Natural killer cell treated with Interleukin-12 subunit alpha and Interleukin-12 subunit beta and Interleukin-15 and Interleukin-18, amount 100 ng/mL, for 72 hours (primary cell): ENCODE measurements at places on chromosomes 1 and 21.

DNA sequence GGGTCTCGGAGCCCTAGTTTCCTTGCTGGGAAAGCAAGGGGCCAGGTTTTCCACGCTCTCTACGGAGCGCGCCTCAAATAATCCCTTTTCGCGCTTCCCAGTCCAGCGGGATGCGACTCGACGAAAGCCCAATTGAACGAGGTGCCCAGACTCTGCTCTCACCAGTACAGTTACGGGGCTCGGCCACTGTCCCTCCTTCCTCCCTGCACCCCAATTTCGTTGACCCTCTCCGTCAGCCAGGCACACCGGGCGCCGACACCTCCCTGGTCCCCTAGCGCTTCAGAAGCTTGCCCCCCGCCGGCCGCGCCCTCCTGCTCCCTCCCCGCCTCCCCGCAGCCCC, 389 bp downstream of the SEMA6C start:
- DNase-seq, result no peak

DNA sequence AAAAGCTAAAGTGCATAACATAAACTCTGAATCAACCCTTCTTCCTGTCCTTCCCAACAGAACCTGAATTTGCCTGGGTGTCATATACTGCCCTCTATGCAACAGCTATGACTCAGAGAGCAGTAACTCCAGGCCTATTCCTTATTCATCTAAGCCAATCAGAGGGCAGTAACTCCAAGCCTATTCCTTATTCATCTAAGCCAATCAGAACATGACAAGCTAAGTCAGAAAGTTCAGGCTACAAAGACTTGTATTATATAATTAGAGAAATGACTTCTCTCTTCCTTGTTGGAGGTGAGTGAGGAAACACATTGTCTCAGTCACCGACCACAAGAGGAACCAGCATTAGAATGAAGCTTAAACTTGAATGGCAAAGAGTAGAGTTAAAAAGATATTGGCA, 26.2 kb upstream of the TADA1 start:
- DNase-seq, result no peak

- no peak for DNase-seq
These were observed 20.5 kb downstream of the RNF220 start for GRCh38 chr1:44425341-44426082.

DNA sequence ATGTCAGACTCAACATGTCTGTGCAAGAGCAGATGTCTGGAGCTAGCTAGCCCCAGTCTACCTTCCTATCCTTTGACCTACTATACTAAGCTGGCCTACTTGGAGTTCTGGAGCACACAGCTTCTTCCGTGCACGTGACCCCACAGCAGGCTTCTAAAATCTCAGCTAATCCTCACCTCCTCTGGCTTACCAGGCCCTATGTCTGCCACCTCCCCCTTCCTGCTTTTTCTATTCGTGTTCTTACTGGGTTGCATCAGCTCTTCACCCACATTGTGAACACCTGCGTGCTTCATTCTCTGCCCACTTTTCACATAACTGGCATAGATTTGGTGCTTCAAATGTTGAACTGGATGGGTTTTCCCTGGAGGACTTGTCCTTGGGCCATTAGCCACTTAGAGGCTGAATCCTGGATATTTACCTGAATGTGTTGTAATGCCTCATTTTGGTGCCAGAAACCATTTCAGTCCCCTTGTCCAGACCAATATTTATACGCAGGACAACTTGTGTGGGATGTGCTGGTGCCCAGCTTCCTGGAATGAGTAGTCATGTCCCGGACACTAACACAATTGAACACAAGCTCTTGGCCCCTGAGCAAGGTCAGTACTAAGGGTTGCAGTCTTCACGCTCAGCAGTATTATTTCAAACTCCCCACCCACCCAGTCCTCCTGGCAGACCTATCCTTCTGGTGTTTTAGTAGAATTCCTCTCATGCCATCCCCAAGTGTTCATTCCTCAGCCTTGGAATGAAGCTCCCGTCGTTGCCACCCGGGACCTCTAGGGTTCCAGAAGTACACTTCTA, 24.0 kb downstream of the TENT5C start:
- DNase-seq, result no peak

DNA sequence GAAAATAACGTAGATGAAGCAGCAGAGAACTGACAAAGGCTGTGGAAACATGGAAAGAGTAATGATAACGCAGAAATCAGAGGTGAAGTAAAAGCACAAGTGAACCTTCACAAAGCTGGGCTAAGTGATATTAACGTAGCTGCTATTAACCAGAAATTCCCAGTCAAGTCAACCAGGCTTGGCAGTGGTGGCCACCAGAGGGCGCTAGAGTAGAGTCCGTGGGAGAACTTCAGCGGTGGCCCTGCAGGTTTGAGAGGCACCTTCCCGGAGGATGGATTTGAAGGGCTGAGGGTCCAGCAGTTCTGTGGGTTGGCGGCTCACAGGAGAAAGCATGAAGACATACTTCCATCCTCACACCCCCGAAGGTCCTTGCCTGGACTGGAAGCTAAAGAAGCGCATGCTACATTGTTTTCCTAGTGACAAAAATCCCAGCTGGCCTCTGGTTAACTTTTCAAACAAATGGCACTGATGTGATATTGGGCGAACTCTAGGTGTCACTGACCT, 81.7 kb upstream of the ZNF648 start:
- peak; percentile 88 for DNase-seq

DNA sequence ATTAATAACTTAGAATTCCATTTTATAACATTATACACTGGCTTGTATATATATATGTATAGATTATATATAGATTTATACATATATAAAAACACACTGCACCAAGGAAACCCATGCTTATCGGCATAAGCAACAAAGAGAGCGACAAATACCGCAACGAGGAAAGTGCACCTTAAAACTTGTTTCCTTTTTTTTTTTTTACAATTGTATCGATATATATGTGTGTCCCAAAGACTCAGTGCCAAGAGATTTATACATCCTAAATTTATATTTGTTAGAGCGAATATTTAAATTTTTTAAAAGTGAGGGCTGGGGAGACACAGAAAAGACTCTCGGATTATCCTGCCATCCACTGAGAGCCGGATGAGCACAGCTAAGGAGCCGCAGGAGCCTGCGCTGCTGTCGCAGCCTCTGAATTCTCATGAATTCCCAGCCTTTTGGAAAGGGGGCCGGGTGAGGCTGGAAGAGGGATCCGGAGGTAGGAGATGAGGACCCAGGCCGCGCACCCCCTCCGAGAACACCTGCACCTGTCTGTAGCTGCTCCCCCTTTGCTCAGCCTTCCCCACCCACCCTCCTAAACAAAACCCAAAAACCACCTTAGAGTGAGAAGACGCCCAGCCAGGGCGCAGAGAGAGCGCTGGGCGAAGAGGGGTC, 5.2 kb downstream of the DMRTA2 start:
- no peak for DNase-seq

DNA sequence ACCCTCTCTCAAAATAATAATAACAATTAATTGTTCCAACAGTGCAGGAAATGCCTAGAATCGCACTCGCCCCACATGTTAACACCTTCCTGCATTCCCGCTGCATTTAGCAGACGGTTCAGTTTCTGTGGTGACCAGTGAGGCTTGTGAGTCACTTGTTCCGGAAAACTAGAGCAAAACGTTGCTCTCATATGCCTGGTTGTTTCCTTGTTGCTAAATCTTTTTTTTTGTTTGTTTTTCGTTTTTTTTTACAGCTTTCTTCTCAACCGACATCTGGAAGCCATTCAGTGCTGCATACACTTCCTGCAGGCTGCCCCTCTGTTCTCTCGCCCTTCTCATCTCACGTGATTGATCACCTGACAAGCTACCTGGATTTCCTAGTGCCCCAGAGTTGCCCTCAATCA, 56.9 kb upstream of the TMPRSS2 start:
- no peak for DNase-seq

DNA sequence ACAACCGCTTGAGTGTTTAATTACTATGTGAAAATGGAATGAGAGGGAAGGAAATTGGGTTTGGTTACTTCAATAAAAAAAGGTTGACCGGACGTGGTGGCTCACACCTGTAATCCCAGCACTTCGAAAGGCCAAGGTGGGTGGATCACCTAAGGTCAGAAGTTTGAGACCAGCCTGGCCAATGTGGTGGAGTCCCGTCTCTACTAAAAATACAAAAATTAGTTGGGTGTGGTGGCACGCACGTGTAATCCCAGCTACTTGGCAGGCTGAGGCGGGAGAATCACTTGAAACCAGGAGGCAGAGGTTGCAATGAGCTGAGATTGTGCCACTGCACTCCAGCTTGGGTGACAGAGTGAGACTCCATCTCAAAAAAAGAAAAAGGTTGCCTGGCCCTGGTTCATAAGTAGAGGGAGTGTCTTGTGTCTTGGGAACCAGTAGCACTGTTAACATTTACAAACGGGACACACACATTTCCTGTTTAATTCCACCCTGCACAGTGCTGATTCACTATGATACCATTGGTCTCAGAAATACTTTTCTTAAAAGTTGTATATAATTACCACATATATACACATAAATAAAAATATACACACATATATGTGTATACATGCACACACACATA, 27.6 kb upstream of the CLDN14 start:
- no peak for DNase-seq
